H54 (cell line): ENCODE measurements at places on chromosomes 2 and 18.
A peak's percentile ranks its signal among the peaks of the same experiment; 100 is the strongest.

GRCh38 chr2:101692766-101693165 is 4.7 kb upstream of the MAP4K4 start:
- no peak for DNase-seq

DNA sequence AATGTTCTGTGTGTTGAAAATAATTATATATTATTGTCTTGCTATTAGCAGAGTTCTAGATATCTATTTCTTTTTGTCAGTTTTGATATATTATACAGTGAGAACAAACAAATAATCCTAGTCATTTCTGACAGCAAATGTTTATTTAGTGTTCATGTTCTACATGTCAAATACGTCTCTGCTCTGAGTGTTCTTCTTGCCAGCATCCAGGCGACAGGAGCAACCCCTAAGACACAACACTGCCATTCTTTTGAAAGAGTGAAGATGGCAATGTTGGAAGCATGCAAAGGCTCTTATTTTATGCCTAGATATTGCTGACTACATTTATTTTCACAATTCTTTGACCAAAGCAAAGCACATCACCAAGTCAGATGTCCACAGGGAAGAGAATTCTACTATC is 1556.6 kb upstream of the TMEFF2 start:
- no peak for DNase-seq

DNA sequence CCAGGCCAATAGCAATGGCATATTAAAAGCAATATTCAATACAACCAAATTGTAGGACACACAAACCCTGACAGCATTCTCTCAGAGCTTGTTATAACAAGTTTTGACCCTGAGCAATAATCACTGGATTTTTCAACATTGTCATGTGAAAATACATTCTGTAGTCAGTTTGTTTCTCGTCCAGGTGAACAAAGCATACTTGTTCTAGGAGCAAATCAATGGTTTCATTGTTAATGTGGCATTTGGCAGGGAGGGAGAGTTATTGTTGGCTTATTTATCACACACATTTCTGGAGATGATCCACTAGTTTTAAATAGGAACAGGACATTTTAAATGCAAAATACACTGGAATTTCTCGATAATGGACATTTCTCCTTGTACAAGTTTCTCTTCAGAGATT is 69.9 kb upstream of the L3MBTL4 start:
- DNase-seq = no peak

- DNase-seq = no peak
Observed at GRCh38 chr2:18800240-18800971, 211.0 kb upstream of the NT5C1B start.

- DNase-seq = no peak
Observed at GRCh38 chr18:36903215-36903928, 74.4 kb downstream of the KIAA1328 start.

GRCh38 chr2:199111458-199111857 is 346.3 kb downstream of the SATB2 start:
- DNase-seq = no peak

DNA sequence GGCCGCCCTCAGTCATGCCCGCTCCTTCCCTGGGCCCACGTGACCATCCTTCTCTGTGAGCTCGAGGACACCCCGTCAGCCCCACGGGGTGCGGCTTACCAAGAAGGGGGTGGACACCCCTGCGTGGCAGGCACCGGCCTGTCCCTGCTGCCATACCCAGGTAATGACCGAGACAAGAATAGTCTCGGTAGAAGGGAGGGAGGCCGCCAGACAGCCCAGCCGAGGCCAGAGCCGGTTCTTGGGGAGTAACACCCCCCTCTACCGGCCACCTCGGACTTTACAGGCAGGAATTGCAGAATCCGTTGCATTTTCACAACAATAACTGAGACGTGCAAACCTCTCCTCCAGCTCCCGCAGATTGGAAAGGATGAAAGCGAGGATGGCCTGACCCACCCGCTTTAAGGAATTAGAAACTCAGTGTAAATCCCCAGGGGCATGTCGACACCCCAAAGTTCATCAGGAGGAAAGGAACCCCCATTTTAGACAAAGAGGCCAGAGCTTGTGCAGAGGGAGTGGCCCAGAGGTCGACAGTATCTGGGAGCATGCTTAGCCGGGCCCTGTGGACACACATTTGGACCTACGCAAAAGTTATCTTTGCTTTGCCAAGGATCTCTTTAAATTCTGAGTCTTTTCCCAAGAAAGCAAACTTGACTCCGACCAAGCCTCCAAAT is 60.1 kb upstream of the GLI2 start:
- peak; percentile 67 for DNase-seq

DNA sequence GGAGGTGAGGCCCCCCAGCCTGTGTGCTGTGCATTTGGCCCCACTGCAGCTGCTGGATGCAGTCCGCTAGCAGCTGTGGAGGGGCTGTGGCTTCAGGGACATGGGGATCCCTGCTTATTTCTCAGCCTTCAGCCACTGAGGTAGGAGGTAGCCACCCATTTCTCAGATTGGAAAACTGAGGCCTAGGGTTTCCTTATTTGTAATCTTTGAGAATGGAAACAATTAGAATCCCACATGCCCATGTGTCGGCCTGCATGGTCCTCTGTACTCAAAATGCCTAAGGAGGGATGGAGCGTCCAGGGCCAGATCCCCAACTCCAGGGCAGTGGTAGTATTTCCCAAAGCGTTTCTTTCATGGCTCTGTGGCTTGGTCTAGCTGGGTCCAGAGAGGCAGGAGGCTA is 42.1 kb downstream of the TOGARAM2 start:
- no peak for DNase-seq

DNA sequence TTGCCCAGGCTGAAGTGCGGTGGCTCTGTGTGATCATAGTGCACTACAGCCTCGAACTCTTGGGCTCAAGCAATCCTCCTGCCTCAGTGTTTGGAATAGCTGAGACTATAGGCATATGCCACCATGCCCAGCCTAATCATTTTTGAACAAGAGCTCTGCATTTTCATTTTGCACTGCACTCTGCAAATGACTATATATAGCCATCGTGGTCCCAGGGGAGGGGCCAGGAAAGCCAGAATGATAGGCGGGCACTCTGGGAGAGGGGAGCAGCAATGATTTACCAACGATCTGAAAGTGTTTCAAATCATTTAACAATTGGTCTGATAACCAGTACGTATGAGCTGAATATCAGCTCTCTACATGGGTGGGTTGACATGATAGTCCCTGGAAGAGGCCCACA is 22.3 kb upstream of the ST3GAL5 start:
- no peak for DNase-seq

DNA sequence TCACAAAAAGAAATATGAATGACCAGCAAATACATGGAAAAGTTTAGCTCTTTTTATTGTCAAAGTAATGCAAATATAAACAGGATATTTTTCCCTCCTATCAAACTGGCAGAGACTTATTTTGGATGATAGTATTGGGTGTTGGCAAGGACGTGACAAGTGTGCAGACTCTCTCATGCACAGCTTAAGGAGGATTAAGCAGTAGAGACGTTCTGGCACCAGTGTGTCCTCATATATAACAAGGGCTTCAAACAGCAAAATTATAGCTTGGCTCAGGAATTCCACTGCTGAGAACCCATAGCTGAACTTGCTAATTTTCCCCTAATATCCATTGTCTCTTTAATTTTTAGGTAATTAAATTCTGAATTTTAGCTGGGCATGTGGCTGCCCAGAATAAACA is 114.4 kb downstream of the FAM124B start:
- DNase-seq = no peak

- DNase-seq = no peak
Observed at GRCh38 chr2:168894720-168895119, 4.5 kb upstream of the SPC25 start.

GRCh38 chr2:61705625-61706024 is 148.2 kb downstream of the FAM161A start:
- no peak for DNase-seq

- DNase-seq = no peak
Observed at GRCh38 chr2:176508374-176508773, 239.1 kb downstream of the MTX2 start.

DNA sequence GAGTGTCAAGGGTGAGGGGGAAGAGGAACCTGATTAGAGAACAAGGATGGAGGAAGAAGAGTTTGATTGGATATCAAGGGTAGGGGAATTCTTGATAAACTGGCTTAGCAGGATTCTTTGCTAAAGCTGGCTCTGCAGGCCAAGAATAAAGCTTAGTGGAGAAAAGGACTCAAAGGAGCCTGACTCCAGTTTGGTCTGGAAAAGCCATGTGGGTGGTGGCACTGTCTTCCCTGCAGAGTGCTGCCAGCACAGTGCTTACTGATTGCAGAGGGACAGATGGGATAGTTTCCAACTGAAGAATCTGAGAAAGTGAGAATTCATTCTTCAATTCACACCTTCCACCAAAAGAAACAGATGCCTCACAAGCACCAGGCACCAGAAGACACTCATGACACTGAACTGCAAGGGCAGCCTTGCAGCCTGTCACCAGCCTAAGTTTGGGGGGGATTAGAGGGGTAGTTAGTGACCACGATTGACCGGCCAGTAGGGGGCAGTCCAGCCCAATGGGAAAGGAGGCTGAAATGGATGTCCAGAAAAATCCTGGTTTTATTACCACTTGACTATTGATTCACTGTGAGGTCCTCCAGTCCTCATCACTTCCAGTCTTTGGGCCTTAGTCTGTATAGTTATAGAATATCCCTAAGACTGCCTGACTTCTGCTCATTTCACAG is 334.5 kb downstream of the SMAD2 start:
- peak; percentile 9 for DNase-seq

- DNase-seq = no peak
Observed at GRCh38 chr2:128562471-128563347, 244.0 kb upstream of the HS6ST1 start.

DNA sequence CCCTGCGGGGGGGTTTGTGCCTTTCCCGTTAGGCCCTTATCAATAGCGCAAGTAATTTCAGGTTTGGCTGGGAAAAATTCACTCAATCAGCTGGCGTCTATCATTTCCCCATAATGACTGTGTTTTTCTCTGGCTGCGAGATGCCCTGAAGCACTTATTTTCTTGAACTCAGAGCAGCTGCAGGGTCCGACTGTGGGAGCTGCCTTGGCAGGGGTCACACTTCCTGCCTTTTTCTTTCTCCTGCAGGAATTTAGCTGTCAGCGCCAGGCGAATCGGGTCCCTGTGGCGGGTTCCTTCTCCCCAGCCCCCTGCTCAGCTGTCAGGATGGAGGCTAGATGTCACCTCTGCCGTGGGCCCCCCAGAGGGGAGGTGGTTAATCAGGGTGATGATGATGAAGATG is 81.3 kb upstream of the HPCAL1 start:
- DNase-seq = no peak

DNA sequence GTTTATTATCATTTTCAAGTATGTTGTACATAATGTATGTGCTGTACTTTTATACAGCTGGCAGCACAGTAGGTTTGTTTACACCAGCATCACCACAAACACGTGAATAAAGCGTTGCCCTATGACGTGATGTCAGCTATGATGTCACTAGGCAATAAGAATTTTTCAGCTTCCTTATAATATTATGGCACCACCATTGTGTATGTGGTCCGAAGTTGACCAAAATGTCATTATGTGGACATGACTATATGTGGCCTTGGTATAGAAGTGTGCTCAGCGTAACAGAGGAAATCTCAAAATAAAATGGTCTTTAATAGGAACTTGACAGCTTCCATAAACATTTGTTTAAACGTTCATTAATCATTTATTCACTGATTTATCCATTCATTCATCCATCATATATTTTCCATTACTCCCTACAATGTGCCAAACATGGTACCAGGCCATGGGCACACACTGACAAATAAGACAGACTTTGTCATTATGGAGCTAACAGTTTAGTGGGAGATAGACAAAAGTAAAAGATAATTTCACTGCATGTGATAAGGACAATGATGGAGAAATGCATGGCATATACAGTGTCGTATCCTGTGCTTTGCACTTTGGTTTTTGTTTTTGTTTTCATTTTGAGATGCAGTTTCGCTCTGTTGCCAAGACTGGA is 15.0 kb upstream of the DGUOK start:
- DNase-seq = no peak

DNA sequence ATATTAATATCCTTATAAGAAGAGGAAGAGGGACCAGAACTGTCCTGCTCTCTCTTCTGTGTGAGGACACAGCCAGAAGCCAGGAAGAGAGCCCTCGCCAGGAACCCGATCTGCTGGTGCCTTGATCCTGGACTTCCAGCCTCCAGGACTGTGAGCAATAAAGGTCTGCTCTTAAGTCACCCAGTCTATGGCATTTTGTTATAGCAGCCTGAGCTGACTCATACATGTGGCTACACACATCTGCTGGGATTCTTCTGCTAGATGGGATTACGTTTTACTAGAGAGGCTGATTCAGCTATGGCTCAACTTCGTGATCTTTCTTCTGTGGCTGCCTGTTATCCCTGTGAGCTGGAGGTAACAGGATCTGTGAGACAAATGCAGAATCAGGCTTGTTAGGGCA is 29.6 kb downstream of the ARL4C start:
- DNase-seq = no peak

DNA sequence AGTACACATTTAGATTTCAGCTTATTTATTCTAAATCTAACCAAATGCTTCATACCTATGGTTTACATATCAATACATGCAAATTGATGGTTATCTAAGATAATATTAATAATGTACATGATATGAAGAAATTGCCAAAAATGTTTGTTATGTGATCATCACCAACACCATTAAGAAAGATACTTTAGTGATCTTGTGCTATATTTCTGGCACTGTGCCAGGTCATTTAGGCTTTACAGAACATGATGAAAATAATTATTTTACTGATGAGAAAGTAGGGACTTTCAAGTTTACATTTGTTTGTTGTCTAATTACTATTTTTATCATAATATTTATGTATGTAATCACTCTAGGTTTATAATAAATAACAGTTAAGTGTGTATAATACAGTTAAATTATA is 158.3 kb downstream of the GULP1 start:
- no peak for DNase-seq

DNA sequence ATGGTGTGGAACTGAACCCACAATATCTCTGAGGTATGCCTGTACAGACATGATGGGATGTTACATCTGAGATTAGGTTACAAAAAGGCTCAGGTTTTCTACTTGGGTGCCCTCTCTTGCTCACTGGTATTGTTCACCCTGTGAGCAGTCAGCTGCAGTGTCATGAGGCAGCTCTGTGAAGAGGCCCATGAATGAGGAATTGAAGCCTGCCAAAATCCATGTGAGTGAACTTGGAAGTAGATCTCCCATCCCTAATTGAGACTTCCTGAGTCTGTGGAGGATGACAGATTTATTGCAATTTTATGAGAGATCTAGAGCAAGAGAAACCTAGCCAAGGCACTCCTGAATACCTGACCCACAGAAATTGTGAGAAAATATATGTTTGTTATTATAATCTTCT is 404.9 kb upstream of the ZEB2 start:
- no peak for DNase-seq

DNA sequence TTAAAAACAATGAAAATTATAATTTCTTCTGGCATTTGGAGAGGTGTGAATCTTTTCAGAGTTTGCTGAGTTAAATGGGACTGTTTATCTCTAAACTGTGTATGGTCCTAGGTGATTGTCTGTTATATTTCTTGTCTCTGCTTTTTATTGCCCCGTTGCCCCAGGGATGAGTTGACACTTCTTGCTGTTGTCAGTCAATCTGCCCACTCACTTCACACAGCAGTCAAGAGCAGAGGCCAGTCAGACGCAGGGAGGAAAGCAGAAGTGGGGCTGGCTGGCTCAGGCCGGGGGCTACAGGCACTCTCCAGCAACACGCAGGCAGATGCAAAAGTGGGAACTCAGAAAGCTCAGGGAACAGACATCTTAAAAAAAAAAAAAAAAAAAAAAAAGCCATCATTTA is 365.2 kb downstream of the CLIP4 start:
- no peak for DNase-seq

- DNase-seq = no peak
Observed at GRCh38 chr18:2723207-2723606, 67.7 kb downstream of the SMCHD1 start.
